Temporal lobe (tissue), 4 donors: ENCODE measurements at places on chromosomes 16 and 17. TPM values are rescaled to one million over a fixed set of nuclear protein-coding genes. Genes with fewer than 3 reads are reported as not detected.

GGNBP2 gene
- 57.5 TPM for total RNA-seq

WFIKKN1 gene
- total RNA-seq: 0.74 TPM

LAT gene
- 0.49 TPM for total RNA-seq

ABCC3 gene
- total RNA-seq: 0.25 TPM

G6PC1 gene
- total RNA-seq: not detected

MYH8 gene
- total RNA-seq: not detected

CCDC144A gene
- total RNA-seq: 34.9 TPM

GJC1 gene
- 69.1 TPM for total RNA-seq

DNAH17 gene
- total RNA-seq: under 0.01 TPM

KRT16 gene
- 0.25 TPM for total RNA-seq

GPR142 gene
- not detected for total RNA-seq

CHMP1A gene
- 65.4 TPM for total RNA-seq

FLOT2 gene
- 27.0 TPM for total RNA-seq

IRX5 gene
- total RNA-seq: not detected

PERCC1 gene
- not detected for total RNA-seq

METTL23 gene
- total RNA-seq: 12.0 TPM

MYO15A gene
- 2.5 TPM for total RNA-seq

MYL4 gene
- total RNA-seq: 0.49 TPM

NLRC5 gene
- total RNA-seq: 1.2 TPM

OTOP3 gene
- not detected for total RNA-seq

NETO2 gene
- total RNA-seq: 122 TPM

ATP2A1 gene
- total RNA-seq: under 0.01 TPM

HOXB5 gene
- not detected for total RNA-seq

MAFG gene
- 11.3 TPM for total RNA-seq

FZD2 gene
- 6.9 TPM for total RNA-seq

NHERF2 gene
- 12.3 TPM for total RNA-seq

AXIN2 gene
- total RNA-seq: 33.9 TPM

MPV17L gene
- total RNA-seq: 8.1 TPM

MAPT gene
- total RNA-seq: 154 TPM

CRLF3 gene
- 10.1 TPM for total RNA-seq

NPIPA8 gene
- total RNA-seq: 7.6 TPM

SLC52A1 gene
- not detected for total RNA-seq

KRT12 gene
- total RNA-seq: not detected

ADAM11 gene
- 14.3 TPM for total RNA-seq

KRT39 gene
- total RNA-seq: not detected

SGCA gene
- 0.25 TPM for total RNA-seq

FN3K gene
- total RNA-seq: 32.9 TPM

GRAP gene
- total RNA-seq: 4.9 TPM

CNEP1R1 gene
- 31.0 TPM for total RNA-seq

PMP22 gene
- 9.1 TPM for total RNA-seq

TERF2IP gene
- 118 TPM for total RNA-seq

SOX9 gene
- total RNA-seq: 20.7 TPM

NOG gene
- 5.4 TPM for total RNA-seq

TMEM235 gene
- not detected for total RNA-seq

ICAM2 gene
- 7.1 TPM for total RNA-seq

GP1BA gene
- not detected for total RNA-seq

ODAD4 gene
- total RNA-seq: 1.7 TPM
